OCI-LY7 (cell line): ENCODE measurements at places on chromosomes 6 and 20.

DNA sequence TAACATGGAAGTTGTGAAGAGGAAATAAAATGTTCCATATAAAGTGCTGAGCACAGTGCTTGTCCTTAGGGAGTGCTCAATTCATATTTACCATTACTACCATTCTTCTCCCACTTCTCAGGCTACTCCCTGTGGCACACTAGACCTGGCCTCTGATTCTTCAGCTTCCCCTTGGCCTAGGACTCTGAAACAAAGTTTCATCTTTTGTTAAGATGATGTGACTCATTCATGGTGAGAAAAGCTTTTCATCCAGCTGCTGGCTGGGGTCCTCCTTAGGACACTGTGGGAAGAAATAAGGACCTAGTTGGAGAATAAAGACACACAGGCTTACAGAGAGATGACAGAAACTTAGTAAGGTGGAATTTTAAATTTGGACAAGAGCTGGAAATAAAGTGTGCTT, 314.8 kb downstream of the CDC5L start:
- no peak for DNase-seq

DNA sequence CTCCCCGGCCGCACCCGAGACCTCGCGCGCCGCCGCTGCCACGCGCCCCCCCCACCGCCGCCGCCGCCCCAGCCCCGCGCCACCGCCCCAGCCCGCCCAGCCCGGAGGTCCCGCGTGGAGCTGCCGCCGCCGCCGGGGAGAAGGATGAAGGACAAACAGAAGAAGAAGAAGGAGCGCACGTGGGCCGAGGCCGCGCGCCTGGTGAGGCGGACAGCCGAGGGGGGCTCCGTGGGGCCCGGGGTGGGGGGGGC, 426 bp downstream of the ASXL1 start:
- no peak for DNase-seq

- no peak for DNase-seq
These were observed 207.0 kb downstream of the ANKRD60 start for GRCh38 chr20:58021481-58021880.

DNA sequence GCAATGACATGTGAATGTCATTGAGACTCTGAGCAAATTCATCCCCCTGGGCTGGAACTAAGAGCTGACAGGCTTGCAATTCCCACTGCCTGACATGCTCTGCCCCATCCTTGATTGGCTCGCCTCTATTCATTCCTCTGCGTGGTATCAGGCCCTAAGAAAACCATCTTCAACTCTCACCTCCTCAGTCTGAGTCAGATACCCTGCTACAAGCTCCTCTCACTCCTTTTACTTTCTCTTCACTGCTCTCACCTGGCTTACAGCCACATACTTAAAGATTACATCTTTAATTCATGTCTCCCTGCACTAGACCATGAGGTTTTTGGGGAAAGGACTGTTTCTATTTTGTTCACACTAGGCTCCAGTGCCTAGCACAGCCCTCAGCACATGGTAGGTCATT, 131.6 kb downstream of the KIF6 start:
- DNase-seq: no peak

DNA sequence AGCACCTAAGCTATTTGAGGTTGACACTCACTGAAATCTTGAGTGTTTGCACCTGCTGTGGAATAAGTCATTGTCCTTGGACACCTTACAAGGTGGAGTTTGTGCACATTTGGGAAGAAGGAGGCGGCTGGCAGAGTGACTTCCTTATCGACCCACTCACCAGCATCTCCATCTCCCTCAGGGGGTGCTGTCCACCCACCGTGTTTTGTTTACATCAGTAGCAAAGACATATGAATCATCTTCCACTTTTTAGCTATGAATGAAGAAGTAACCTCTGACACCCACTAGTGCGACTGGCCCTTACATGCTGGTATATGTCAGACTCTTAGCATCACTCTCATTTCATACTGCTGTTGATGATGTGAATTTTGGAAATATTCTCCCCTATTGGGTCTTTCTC, 119.5 kb upstream of the SGK1 start:
- DNase-seq: peak; percentile 20

- DNase-seq: no peak
These were observed 34.9 kb downstream of the ESF1 start for GRCh38 chr20:13749811-13750210.

DNA sequence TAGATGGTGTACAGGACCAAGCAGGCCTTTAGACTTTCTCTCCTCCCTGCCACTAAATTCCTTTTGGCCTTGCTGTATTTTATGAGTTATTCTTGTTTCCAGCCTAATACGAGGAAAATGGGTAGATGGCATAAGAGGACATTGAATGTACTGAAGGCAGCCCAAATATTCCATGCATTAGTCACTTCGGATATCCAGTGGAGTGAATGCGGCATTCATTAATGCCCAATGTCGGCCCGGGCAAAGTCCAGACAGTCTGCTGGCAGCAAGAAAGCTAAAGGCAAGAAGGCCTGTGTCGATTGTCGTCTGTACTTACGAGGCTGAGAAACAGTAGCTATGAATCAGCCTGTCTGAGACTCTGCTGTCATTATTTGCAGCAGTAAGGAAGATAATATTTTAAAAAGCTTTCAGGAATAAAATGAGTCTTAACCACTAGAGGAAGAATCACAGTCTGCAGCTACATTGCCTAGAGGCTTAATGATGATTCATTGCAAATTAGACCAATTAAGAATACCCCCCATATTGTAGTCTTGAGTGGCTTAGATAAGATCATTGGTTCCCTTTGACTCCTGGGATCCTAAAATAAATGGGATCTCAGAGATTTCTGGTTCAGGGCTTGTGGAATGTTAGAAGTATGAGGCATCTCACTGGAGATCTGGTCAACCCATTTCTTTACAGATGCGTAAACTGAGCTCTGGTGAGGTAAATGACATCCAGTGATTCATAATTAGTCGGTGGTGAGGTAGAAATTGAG, 534.1 kb upstream of the JAG1 start:
- no peak for DNase-seq

DNA sequence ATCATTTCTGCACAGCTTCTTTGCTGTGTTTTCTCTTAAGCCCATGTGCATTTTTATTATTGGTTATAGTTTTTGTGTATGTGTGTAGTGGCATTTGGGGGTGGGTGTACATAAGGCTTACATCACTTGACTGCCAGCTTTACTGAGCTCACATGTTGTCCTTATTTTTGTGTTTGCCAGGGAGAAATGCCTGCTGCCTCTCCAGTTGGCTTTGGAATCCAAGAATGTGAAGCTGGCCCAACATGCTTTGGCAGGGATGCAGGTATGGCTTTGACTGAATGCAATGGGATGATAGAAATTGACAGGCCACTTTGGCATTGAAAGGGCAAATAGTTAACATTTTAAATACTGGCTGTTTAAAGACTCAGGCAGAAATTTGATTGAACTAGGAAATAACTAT, 11.4 kb downstream of the PBOV1 start:
- DNase-seq: no peak

GRCh38 chr6:16078064-16078463, 50.8 kb upstream of the MYLIP start:
- peak; percentile 4 for DNase-seq

- DNase-seq: no peak
These were observed 189.1 kb upstream of the SUPT3H start for GRCh38 chr6:45566882-45567281.

DNA sequence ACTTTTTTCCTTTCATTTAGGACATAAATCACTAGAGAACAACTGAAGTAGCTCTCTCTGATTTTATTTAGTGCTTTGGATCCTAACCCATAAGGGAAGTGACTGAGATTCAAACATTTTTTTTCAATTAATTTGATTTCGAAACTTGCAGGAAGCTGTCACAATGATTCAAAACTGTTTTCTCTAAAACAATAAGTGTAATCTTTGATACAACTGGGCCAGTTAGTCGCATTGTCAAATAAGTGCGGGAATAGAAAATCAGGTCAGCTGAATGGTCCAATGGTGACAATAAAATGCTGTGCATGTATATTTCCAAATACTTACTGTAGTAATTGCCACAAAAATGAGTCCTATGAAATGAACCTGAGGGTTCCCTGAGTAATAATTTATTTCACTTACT, 930.8 kb downstream of the TFAP2A start:
- no peak for DNase-seq

DNA sequence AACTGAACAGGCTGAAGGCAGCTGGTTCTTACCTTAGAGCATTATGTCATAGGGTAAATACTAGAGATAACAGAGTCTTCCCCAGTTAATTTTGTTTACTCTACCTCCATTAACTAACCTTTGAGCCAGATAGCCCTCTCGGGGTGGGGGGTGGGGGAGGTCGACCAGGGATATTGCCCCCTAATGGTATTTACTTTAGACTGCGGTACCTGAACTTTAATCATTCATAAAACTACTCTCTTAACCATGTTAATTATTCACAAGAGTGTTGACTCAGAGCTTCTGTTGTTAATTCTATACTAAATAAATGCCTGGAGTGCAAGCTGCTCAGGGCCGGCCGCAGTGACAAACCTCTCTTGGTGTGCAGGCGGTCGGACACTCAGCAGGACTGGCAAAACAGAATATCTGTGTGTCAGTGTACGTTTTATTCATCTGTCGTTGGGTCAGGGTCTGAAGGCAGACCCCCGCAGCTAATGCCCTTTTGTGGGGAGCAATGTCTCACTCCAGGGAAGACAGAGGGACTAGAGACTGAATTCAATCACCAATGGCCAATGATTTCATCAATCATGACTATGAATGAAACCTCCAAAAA, 152.4 kb upstream of the COL21A1 start:
- DNase-seq: no peak

- DNase-seq: no peak
These were observed 25.8 kb upstream of the FABP7 start for GRCh38 chr6:122753688-122754056.

GRCh38 chr6:105839266-105839665, 246.9 kb upstream of the PRDM1 start:
- no peak for DNase-seq

DNA sequence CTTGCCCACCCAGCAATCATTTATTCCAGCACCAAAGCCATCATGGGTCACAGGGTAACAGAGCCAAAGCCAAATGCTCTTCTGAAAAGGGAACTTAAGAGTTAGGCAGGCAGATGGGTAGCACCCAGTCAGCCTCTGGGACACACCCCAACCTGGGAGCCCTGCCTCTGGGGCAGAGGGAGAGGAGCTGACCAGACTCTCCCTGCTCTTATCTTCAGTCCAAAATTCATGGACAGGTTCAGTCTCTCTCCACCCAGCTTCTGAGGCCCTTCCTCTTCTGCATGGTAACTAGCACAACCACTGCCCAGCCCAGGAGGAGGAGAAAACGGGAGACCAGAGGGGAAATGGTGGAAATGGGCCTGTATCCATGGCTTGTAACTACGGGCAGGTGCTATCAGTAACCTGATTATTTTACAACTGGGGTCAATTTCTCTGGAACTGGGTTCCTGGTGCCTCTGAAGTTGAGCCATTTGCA, 105.4 kb downstream of the NOL4L start:
- no peak for DNase-seq

DNA sequence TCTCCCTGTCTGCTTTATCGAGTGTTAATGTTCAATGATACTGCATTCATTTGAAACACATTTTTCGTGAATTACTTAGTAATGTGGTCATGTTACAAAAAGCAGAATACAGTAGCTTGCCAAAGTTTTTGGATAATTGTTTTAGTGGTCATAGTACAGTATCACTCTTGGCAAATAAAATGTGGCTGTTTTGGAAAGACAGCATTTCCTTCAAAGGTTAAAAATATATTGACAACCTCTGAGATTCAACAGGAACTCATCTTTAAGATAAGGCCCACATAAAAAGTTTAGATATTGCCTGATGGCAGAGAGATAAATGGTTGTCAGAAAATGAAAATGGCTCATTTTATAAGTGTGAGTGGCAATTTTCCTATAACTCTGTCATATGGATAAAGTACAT, 297.7 kb upstream of the MAN1A1 start:
- DNase-seq: no peak

GRCh38 chr6:5499644-5500306, 238.5 kb downstream of the FARS2 start:
- DNase-seq: no peak

- no peak for DNase-seq
These were observed 414.0 kb downstream of the MAFB start for GRCh38 chr20:40274912-40275533.

GRCh38 chr6:66664112-66664511, 957.1 kb upstream of the EYS start:
- DNase-seq: no peak

GRCh38 chr6:679282-679681, 13.7 kb downstream of the EXOC2 start:
- no peak for DNase-seq

GRCh38 chr6:72691249-72691648, 69.4 kb downstream of the KCNQ5 start:
- no peak for DNase-seq

GRCh38 chr20:49356676-49357075, 78.8 kb upstream of the ZNFX1 start:
- DNase-seq: no peak

- DNase-seq: no peak
These were observed 426.7 kb upstream of the ID4 start for GRCh38 chr6:19410481-19410880.

- no peak for DNase-seq
These were observed 17.0 kb upstream of the PRL start for GRCh38 chr6:22313796-22314195.

- DNase-seq: peak; percentile 20
These were observed 4.9 kb upstream of the DLL1 start for GRCh38 chr6:170295510-170296422.

- no peak for DNase-seq
These were observed 98.6 kb downstream of the CDH4 start for GRCh38 chr20:61350500-61351250.
